Heart left ventricle (tissue), 16 donors: ENCODE measurements at places on chromosomes 3 and 15. TPM values are rescaled to one million over a fixed set of nuclear protein-coding genes. Genes with fewer than 3 reads are reported as not detected.

GRCh38 chr3:39347586-39347876 is 18.0 kb downstream of the CCR8 start:
- no peak for DNase-seq

DNA sequence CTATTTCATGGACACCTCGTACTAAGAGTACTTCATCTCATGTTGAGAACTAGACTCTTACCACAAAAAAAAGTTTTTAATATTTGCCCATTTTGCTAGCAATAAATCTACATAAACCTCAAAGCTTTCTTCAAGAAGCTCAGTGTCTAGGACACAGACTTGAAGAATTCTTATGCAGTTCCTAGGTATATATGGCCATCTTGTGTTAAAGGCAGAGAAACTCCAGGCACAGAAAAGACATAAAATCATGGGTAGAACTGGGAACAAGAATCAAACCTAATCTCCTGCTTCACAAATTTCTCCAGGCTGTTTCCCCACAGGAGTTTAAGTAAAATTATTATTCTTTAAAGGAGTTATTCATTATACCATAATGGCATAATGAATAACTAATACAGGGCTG is 4.4 kb downstream of the MBD4 start:
- DNase-seq = no peak

DNA sequence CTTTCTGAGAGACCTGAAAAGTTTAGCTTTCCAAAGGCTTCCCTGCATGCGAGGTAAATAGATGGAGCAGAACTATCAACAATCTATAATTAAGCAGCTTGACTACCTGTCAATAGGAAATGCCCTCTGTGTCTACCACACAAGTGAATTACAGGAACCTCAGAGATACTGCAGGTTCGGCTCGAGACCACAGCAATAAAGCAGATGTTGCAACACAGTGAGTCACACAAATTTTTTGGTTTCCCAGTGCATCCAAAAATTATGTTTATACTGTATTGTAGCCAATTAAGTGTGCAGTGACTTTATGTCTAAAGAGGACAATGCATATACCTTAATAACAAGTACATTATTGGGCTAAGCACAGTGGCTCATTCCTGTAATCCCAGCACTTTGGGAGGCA is 252.0 kb downstream of the UBE2E2 start:
- no peak for DNase-seq

DNA sequence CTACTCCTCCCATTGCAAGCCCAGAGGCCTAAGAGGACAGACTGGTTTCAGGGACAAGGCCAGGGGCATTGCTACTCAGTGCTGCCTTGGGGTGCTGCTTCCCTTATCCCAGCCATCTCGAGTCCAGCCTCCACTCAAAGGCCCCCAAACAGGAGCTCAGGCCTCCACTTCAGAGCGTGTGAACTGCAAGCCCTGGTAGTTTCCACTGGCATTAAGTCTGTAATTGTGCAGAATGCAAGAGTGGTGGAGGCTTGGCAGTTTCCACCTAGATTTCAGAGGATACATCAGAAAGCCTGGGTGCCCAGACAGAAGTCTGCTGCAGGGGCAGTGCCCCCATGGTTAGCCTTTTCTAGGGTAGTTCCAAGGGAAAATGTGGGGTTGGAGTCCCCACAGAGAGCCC is 192.8 kb upstream of the ST8SIA2 start:
- no peak for DNase-seq

DNA sequence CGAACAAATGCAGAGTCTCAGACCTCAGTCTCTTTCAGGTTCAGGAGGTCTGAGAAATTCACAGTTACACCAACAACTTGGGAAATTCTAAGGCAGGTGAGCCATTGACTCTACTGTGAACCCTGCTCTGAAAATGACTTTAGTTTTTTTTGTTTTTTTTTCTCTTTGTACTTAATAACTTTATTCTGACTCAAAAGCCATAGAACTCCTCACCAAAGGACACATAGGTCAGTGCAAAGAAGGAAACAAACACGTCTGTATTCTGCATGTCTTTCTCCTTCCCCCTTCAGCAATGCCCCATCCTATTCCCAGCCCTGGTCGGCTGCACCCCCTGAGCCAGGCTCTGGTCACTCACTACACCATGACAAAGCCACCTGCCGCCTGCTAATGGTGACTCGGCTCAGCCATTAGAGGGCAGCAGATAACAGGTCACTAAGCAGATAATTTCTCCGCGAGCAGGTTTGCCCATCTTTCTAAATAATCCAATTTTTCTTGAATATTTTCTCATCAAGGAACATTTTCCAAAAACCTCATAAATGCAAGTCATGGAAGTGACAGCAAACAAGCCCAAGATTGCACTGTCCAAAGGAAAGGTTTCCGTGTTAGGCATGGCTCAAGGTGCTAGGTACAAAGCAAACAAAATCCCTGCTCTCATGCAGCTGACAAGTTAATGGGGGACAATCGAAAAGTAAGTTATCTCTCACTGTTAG is 37.7 kb downstream of the TM4SF4 start:
- DNase-seq = peak; percentile 59

DNA sequence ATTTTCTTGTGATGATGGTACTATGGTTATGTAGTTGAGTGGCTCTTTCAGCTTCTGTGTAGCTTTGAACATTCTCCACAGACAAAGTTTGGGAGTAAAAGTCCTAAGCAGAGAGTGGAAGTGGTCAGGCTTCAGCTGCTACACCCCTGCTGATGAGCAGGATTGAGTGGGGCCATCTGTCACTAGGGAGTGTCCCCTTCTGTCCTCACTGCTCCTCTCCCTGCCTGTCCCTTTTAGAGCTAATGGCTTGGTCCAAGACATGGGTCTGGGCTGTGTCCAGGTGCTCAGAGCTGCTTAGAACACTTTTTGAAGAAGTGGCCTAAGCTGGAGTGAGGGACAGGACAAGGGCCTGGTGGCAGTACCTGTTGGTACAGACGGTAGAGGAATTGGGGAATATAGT is 15.1 kb downstream of the MYZAP start:
- no peak for DNase-seq

DNA sequence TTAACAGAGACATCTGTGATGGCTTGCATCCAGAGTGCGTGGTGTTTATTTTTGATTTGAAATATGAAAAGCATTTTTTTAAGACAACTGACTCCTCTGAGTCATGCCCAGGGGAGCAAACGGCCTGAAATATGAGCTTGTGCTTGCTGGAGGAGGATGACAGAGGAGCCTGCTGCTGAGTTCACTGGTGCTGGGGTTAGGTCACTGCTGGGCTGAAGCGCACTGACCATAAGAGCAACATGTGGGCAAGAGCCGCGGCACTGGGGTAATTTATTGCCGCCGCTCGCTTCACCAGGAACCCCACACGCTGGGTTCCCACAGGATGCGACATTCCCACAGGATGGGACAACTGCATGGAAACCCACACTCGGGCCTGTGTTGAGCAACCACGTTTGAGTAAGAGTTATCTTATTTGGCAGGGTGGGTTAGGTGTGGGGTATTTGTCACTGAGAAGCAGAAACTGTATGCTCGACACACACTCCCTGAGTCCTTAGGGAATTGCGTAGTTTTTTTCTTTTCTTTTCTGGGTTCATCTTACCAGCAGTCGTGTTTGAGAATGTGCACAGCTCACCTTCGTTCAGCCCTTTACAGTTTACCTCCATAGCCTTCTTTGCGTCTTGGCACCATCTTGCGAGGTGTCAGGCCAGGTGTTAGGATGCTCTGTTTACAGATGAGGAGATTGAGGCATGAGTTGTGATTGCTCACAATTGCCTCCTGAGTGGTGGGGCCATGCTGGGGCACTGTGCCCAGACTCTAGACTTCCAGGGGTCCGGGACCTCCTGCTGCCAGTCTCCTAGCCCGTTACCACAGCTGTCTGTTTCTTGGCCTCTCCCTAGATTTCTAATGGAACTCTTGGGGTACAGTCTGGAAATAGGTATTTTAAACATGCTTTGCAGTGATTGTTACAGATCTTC is 60.4 kb downstream of the SMAD3 start:
- peak; percentile 85 for DNase-seq

DNA sequence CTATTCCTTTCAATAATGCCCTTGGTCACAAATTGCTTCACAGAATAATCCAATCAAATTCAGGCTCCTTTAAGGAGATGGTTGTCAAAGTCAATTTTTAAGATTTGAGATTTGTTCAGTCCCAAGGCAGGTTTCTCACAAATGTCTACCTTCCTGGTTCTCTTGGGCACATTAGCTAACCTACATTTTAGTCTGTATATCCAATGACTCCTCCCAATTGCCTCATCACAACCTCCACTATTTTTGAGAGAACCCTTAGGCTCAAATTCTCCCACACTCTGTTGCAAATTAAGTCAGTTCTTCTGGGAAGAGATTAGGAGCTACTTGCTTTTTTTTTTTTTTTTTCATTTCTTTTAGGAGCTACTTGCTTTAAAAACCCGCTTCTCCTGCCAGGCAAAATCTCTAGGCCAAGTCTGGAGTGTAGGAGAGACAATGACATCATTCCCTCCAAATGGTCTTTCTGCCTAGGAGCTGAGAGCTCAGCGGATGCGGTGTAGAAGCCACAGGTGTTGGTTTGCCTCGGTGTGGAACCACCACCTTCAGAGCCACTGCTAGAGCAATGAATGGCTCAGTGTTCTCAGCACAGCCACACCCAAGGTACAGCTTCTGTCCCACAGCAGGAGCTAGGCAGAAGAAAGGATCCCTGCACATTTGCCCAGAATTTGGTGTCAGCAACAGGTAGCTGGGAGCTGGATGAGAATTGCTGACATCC is 10.0 kb upstream of the INO80 start:
- no peak for DNase-seq

DNA sequence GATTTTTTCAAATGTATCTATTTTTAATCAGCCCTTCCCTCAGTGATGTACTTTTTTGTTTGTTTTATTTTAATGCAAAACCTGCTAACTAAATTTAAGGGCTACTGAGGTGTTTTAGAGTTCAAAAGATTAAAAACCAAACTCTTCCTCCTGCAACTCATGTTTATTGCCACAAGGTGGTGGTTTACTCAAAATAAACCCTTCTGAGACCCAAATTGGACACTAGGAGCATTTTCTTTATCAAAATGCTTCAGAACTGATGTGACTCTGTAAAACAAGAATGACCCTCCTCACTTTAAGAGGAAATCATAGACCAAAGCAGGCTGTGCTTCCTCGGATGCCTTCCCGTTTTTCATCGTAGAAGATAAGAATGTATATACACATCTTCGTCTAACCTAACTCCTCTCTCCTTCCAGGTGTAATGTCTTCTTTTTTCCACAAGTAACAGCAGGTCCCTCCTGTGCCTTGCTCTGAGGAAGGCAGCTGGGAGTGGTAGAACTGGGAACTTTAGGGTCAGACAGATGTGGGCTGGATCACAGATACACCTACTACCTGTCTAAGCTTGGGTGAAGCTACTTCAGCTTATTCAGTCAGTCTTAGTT is 2.9 kb upstream of the NME9 start:
- no peak for DNase-seq

GRCh38 chr3:52835766-52836470 is 1.1 kb upstream of the MUSTN1 start:
- DNase-seq = peak; percentile 61

- no peak for DNase-seq
These were observed 231.9 kb upstream of the SEMA6D start for GRCh38 chr15:47485419-47485818.

PPM1L gene
- polyA plus RNA-seq = 14.9 TPM

DNA sequence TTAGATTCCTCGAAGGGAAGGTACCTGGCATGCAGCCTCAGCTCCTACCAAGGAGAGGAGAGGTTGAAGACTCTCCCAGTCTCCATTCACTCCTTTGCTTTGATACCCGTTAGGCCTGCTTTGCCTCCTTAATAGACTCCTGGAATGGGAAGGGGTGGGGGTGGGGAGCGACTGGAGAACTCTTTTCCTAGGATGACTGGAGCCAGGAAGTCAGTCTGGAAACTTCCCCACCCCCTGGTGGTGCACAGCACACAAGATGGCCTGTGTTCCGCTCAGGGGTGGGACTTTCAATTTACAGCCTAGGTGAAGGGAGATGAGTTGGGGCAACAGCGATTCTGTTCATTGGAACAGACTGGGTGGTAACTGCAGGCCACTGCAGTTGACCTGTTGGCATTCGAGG is 21.4 kb upstream of the CELF6 start:
- DNase-seq = no peak

GRCh38 chr3:134985864-134986715 is 191.0 kb downstream of the EPHB1 start:
- DNase-seq = no peak

- DNase-seq = no peak
These were observed 165.0 kb downstream of the MEX3B start for GRCh38 chr15:81880833-81881232.

GRCh38 chr15:74651242-74651741 is 35.7 kb downstream of the CLK3 start:
- no peak for DNase-seq

GRCh38 chr15:37581866-37582532 is 352.4 kb upstream of the TMCO5A start:
- DNase-seq = no peak
